ENCODE measurements at places on chromosomes 11 and 22.
A peak's percentile ranks its signal among the peaks of the same experiment; 100 is the strongest.

DNA sequence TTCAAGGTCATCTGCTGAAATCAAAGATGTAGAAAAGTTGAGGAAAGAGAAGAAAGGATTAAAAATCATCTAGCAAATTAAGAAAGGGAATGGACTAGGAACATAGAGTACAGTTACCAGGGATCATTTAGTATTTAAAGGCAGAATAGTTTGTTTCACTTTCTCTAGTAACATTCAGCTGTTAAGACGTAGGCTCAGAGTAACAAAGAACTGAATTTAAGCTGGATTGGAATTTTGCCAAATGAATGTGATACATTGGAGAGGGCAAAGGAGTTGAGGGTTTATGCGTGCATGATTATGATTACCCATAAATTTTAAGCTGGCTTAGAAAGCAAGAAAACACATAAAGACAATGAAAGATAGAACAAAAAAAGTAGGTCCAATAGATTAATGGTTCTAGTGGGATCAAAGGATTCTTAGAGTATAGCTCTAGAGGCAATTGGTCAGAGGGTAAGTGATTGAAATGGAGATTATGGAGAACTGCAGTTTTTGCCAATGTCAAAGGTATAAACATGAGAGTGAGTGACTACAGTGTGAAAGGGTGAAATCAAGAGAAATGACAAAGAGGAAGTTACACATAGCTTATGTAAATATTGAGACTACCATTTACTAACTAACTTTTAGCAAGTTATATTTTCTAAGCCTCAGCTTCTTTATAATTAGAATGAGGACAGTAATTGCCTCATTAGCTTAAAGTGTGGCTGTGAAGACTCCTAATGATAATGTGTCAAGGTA, 190.0 kb downstream of the GRIA4 start:
- DNase-seq = no peak

GRCh38 chr11:118834427-118835028, 43.6 kb upstream of the DDX6 start:
- DNase-seq = no peak

DNA sequence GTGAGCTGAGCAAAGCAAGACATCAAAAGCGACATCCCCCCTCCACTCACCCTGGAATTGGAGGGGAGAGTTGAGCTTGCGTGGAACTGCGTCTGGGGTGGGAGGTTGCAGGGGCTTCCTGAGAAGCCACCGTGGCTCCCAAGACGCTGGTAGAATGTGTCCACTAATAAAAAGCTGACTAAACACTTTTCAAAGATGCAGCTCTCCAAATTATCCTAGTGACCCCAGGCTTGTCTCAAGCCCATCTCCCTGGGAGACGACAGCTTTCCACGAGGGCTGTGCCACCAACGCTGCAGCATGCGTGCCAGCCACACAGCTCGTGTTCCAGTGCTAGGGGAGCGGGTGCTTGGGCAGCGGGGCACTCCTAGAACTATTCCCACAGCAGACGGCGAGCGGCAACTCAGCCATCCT, 6.3 kb upstream of the GAL start:
- DNase-seq = peak; percentile 53

DNA sequence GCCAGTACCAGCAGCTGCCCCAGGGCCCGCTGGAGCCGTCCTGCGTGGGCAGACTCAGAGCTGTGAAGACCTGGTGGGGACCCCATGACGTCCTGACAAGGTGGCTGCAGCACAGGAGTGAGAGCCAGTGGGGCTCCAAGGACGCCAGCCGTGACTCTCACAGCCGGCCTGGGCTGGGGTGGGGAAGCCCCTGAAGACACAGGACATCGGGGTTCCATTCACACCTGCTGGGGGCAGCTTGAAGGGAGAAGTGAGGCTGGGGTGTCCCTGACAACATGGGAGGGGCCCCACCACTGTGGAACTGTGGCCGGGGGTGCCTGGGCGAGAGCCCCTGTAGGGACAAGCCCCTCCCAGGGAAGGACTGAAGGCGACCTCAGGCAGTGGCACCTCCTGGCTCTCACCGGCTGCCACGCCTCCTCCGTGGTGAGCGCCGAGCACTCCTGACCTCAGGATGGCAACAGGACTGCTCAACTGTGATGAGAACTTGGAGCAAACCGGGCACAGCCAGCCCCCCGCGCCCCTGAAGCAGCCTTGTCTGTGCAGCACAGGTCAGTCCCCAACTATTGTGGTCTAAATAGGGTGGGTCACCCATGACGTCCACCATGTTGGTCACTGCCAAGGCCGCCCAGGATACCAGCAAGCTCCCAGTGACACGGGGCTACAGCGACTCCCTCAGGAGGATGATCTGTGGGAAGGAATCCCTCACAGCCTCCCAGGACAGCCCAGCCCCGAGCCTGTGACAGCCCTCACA, 22.7 kb upstream of the IL17REL start:
- DNase-seq = peak; percentile 53

- no peak for DNase-seq
Measured at GRCh38 chr11:34480314-34480713, 33.3 kb downstream of the ELF5 start.

- no peak for DNase-seq
Measured at GRCh38 chr22:26848244-26848920, 191.0 kb downstream of the MIAT start.
